Left ventricle myocardium superior (tissue), 1 donor: ENCODE measurements at places on chromosomes 1 and 21. TPM values are rescaled to one million over a fixed set of nuclear protein-coding genes. Genes with fewer than 3 reads are reported as not detected.

ADCY10 gene
- total RNA-seq, result 0.47 TPM

- DNase-seq, result peak; percentile 59
These were observed 48.0 kb upstream of the B3GALNT2 start for GRCh38 chr1:235552146-235552716.

GRCh38 chr1:200867018-200867811 lies 5.6 kb upstream of the GPR25 start:
- DNase-seq, result no peak

DNA sequence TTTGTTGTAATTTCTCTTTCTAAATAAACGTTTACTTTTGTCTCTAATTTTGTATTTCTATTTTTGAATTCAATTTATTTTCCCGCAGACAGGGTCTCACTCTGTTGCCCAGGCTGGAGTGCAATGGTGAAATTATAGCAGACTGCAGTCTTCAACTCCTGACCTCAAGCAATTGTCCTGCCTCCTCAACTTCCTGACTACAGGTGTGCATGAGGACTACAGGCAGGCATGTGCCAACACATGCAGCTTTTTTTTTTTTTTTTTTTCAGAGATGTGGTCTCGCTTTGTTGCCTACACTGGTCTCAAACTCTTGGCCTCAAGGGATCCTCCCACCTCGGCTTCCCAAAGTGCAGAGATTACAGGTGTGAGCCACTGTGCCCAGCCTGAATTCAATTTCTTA lies 36.7 kb upstream of the IL20 start:
- no peak for DNase-seq

- DNase-seq, result no peak
These were observed 11.2 kb upstream of the ACBD6 start for GRCh38 chr1:180513531-180513930.

GRCh38 chr1:91487469-91487868 lies 13.2 kb upstream of the CDC7 start:
- no peak for DNase-seq

DNA sequence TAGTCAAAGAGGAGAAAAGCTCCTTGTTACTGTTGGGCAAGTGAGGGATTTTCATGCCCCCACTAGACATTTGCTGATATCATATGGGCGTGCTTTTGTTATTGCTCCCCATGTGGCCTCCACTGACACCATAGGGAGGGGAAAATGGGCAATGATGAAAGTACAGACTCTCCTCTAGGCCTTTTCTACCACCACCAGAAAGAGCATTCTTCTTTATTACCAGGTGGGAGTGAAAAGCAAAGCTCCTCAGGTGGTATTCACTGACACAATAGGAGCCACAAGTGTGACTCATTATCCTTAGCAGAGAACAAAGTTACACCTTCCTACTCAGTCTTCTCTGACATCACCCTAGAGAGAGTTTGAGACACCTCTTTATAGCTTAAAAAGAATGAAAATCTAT lies 667.1 kb downstream of the LTN1 start:
- DNase-seq, result no peak

DNA sequence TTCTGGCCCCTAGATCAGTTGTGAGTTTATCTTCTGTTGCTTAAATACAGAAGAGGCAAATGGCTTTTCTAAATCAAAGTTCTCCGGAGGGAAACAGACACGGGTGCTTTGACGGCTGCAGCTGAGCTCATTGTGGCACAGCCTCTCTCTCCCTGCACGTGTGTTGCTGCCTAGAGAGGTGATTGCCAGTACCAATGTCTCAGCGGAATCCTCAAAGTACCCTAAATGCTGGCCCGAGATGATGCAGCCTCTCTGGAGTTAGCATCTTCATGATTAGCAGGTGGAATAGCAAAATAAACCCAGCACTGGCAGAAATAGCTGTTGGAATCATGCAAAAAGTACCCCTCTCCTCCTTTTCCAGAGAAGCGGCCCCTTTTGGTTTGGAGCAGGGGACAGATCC lies 192.2 kb downstream of the PRDM2 start:
- DNase-seq, result no peak

GRCh38 chr1:229110986-229111385 lies 159.9 kb upstream of the RAB4A start:
- DNase-seq, result no peak

DNA sequence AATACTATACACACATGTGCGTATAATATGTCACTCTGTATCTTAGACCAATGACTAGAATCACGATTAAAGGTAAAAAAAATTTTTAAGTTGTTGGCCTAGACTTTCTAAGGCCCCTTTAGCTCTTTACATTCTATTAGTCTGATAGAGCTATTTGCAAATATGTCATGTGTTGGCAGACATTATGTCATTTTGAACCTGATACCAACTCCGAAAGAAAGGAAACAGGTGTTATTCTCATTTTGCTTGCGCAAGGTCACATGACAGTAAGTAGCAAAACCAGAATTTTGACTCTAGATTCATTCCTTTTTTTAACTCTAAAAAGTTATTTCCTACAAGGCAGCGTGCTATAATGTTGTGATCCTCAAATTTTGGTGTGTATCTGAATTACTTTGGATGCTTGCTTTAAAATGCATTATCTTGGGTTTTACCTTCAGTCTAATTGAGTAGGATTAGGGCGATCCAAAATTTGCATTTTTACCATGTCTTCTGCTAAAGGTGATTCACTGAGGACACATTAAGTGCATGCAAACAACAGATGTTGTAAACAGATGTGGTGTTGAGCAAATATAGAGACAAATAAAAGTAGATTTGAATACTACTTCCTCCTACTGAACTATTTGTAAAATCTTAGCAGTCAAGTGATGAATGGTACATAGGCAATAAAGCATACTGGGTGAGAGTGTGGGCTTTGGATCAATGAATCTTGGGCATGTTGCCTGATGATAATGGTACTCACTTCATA lies 63.5 kb upstream of the KIAA1614 start:
- no peak for DNase-seq

DNA sequence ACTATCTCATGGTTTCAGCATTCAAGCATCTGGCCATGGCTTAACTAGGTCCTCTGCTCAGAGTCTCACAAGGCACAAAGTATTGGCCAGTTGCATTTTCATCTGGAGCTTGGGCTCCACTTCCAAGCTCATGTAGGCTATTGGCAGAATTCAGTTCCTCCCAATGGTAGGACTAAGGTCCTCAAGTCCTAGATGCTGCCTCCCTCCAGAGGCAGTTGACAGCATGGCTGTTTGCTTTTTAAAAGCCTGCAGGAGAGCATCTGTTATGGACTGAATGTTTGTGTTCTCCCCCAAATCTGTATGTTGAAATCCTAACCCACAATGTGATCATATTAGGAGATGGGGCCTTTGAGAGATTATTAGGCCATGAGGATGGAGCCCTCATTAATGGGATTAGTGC lies 38.0 kb upstream of the HLX start:
- no peak for DNase-seq
